ENCODE measurements at places on chromosomes 1 and 21.

GRCh38 chr1:9618909-9619679 lies 30.4 kb downstream of the TMEM201 start:
- no peak for DNase-seq

- DNase-seq: no peak
Observed at GRCh38 chr1:150259217-150259616, 1.6 kb downstream of the CA14 start.

- no peak for DNase-seq
Observed at GRCh38 chr1:48532976-48533375, 61.0 kb upstream of the SPATA6 start.

- no peak for DNase-seq
Observed at GRCh38 chr1:119902775-119903442, 6.6 kb upstream of the ADAM30 start.

GRCh38 chr1:173255214-173255813 lies 48.2 kb upstream of the TNFSF4 start:
- no peak for DNase-seq

DNA sequence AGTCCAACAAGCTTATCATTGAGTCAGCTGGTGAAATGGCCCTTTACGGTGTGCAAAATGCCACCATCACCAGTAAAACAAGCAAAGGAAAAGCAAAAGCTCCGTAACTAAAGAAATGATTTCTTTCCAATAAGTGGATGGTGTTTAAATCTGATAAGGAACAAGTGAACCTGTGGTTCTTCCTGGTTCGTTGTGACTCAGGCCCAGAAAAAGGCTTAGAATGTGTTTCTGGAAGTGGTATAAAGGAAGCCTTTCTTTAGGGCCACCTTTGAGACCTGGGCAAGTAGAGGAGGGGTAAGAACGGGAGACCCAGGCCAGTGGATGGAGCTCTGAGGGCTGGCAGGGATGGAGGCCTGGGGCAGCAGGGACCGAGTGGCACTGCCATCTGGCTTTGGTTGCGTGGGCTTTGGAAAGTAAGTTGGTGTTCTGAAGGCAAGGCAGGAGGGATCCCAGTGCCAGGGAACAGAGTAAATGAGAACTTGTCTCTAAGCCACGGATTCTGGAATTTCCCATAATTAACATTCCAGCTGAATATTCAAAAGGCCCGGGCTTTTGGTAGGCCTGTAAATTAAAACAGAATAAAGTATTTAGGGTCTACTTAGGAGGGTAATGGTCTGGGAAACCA lies 87.9 kb upstream of the LMO4 start:
- DNase-seq: no peak

- DNase-seq: no peak
Observed at GRCh38 chr1:22808186-22808675, 97.6 kb downstream of the EPHB2 start.

- DNase-seq: no peak
Observed at GRCh38 chr1:94862718-94863117, 42.6 kb downstream of the SLC44A3 start.

GRCh38 chr1:16119504-16119903 lies 36.4 kb downstream of the EPHA2 start:
- DNase-seq: no peak

DNA sequence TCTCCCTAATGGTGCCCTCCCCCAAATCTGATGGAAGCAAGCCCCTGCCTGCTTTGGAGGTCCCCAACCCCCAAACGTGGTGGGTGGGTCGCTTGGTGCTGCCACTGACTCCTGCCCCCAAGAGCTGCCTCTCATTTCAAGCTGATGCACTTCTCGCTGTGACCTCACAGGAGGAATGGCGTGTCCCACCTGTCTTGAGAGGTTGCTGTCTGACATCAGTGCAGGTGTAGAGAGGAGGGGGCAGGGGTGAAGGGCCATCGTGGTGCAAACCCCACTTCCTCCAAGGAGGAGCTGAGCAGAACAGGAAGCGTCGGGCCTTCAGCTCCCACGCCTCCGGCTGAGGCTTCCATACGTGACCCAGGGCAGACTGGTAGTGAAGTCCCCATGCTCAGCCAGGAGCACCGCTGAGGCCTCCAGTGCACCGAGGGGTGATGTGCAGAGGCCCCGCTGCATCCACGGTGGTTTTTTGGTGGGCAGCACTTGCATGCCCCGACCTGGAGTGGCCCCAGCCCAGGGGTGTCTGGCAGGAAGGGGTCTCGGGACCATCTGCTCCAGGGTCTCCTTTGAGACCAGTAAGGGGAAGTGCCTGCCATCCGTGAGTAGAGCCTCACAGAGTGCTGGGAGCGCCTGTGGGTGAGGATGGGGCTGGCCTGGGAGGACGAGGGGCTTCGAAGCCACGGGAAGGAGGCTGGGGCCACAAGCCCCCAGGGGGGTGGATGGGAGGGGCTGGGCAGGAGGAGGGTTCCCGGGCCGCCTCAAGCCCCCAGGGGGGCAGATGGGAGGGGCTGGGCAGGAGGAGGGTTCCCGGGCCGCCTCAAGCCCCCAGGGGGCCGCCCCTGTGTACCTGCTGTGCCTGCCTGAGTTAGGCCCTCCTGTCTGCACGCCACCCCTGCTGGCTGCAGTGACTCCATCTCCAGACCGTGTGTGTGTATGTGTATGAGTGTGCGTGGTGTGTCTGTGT lies 39.8 kb downstream of the WDR4 start:
- DNase-seq: no peak

GRCh38 chr1:1306661-1307260 lies 969 bp downstream of the ACAP3 start:
- no peak for DNase-seq

GRCh38 chr1:34975771-34976170 lies 9.4 kb downstream of the TMEM35B start:
- no peak for DNase-seq

GRCh38 chr1:228922722-228923376 lies 187.6 kb downstream of the RHOU start:
- no peak for DNase-seq

- DNase-seq: no peak
Observed at GRCh38 chr1:40438391-40439015, 11.8 kb upstream of the ZFP69B start.

DNA sequence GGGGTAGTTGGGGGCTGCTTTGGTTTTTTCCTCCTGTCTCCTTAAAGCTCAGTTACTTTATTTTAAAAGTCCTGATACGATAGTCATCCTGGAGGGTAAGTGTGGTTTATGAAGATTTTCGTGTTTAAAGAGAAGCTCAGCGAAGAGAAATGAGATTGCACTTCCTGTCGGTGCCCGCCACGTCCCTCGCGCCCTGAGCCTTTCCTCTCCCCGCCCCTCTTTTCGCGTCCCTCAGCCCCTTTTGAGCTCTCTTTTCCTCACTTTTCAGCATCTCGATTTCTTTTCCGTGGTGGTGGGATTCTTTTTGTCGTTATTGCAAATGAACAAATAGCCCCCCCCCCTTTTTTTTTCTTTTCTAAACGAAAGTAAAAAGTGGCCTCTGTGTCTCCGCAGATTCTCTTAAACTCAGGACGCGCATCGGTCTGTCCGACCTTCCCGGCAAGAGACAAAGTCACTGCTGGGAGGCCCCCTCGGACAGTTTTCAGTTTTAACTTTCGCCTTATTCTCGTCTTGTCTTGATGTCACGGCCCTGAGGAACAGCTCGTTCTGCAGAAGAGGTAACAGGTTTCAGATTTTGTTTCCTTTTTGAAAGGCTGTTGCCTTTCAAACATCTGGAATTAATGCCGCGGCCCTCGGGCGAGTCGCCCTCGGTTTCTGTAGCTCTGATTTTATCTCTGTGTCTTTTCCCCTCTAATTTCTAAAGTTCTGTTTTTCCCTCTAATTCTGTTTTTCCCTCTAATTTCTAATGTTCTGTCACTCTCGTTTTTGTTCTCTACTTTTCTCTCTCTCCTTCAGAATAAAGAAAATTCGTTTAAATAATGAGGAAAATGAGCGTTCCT lies 1.0 kb upstream of the DMRTA2 start:
- DNase-seq: no peak

- no peak for DNase-seq
Observed at GRCh38 chr1:212286556-212287131, 1.4 kb downstream of the PPP2R5A start.

- no peak for DNase-seq
Observed at GRCh38 chr1:171566467-171566866, 55.6 kb upstream of the MYOCOS start.

- DNase-seq: no peak
Observed at GRCh38 chr1:159830722-159831121, 4.0 kb downstream of the SLAMF8 start.

GRCh38 chr1:206145771-206146290 lies 28.6 kb upstream of the AVPR1B start:
- DNase-seq: no peak

GRCh38 chr1:238119060-238119459 lies 228.3 kb upstream of the ZP4 start:
- no peak for DNase-seq

DNA sequence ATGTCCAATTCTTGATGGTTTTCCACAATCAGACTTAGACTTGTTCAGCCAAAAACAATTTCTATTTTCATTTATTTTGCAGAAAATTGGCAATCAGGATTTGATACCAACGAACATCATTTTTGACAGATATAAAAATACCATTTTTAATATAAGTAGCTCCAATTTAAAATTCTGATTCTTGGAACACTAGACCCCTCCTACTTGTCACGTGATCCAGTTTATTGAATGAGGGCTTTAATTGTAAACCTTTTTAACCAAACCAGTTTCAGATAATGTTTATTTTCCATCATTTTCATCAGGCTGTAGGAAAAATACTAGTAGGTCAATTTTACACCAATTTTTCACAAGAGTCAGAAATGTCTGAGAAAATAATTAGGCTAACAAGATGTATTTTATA lies 607.2 kb upstream of the RGS18 start:
- DNase-seq: no peak

DNA sequence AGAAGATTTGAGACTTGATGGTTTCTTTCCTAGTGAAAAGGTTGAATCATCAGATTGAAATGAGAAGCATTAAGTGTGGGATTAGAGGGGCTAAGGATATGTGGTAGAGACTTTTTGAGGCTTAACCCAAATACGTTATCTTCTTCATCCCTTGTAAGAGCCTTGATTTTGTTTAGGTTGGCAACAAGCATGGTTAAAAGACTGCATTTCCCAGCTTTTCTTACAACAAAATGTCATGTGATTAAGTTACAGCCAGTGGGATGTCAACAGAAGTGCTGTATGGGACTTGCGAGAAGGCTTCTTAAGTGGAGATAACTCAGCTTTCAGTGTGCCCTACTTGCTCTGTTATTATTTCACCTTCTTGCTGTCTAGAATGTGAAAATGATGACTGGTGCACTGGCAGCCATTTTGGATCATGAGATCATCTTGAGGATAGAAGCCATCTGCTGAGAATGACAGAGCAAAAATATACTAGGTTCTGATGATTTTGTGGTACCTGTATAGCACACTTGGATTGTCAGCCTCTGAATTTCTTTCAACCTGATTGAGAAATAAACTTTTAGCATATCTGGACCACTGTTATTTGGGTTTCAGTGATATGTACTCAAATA lies 41.3 kb upstream of the GNG12 start:
- DNase-seq: no peak

- DNase-seq: no peak
Observed at GRCh38 chr1:30877205-30877912, 31.2 kb downstream of the SDC3 start.

GRCh38 chr1:83922431-83922830 lies 76.5 kb downstream of the TTLL7 start:
- no peak for DNase-seq

DNA sequence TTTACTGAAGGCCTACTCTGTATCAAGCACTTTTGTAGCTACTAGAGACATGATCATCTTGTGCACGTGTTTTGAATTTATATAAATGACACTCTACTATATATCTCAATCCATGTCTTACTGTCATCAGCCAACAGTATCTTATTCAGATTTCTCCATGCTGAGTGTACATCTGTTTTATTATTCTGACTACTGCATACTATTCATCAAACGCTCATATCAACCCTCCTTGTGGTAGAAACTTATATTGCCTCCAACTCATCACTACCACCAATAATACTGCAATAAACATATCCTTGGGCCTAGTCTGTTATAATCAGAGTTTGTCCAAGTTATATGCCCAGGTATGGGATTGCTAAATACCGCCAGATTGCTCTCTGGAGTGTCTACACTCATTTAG lies 81.6 kb upstream of the IRF2BP2 start:
- DNase-seq: no peak

- DNase-seq: no peak
Observed at GRCh38 chr1:7587773-7588456, 183.2 kb upstream of the VAMP3 start.

- no peak for DNase-seq
Observed at GRCh38 chr1:61441723-61442262, 283.1 kb downstream of the TM2D1 start.

GRCh38 chr1:73953186-73953585 lies 244.8 kb downstream of the LRRIQ3 start:
- no peak for DNase-seq

DNA sequence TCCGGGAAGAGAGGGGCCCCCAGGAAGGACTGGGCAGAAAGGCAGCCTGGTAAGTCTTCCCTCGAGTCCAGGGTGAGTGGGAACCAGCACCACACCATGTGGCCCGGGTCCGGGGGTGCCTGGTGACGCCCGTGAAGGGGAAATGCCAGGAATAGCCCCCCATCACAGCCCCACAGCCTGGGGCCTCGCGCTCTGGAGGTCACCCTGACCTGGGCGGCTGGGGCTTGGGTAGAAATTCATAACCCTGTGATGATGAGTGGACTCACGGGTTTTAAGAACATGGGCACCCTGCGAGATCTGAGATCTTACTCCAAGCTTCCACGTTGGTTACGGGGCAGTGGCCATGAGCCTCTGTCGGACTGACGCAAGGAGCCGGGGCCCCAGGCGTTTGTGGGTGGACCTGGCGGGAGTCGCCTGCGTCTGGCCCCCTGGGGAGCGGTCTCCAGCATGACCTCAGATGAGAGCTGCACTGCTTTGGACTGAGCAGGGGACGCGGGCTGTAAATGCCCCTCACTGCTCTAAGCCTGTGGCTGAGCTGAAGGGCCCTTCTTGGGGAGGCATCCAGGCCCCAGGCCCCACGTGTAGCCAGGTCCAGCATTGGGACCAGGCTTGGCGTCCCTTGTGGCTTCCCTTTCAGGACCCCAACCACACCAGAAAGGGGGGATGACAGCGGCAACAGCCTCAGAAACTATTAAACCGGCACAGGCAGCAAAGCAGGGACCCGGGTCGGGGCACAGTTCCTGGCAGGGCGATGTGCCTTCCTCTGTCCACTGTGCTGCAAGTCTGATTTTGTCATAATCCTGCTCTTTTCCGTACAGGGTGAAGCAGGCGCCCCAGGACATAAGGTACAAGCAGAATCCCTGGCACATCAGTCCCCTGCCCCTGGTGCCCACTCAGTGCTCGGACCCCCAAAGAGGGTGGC lies 60.0 kb downstream of the SLC19A1 start:
- no peak for DNase-seq

DNA sequence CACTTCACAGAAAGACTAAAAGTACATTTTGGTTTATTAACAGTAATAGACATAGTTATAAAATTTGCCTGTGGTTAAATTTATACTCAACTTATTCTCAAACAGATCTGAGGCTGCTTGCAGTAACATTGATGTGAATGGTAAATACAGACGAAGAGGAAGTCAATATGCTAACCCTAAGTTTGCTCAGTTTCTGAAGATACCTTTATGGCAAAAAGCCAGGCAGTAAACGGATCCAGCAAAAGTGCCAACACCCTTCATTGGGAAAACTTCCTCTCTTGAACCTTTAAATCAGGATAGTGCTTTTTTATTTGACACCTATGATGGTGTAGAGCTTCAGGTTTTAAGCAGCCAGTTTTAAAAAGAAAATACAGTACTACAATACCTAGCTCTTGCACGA lies 16.6 kb upstream of the CCDC181 start:
- DNase-seq: no peak
